ENCODE measurements at places on chromosomes 6 and 20. TPM values are rescaled to one million over a fixed set of nuclear protein-coding genes. Genes with fewer than 3 reads are reported as not detected.

DNA sequence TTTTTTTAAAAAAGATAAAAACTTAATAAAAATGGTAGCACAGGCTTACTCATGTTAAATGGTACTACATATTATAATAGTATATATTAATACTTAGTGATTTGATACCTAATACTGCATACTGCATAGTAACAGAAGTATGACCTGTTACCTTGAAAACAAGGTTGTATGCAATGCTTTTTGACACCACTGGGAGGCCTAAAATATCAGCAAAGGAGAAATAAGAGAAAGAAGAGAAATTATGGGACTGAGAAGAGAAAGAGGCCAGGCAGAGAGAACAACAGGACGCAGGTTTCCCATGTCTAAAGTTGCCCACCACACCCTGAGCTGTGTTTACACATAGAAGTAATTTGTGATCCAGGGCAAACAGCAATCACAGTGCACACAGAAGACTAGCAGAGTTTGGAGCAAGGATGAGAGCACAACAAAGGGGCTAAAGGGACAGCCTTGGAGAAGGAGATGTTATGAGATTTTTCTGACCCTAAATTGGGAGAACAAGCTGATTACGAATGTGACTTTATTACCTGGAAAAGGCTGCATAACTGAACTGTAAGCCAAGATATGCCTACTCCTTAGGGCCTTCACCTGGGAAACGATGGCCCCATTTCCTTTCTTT, 73.2 kb downstream of the ROS1 start:
- no peak overlapping the region for H3K4me3 ChIP-seq
- H3K4me1 ChIP-seq: no peaks in the 10 kb centered on the region
- H3K27me3 ChIP-seq: no peaks in the 10 kb centered on the region

DNA sequence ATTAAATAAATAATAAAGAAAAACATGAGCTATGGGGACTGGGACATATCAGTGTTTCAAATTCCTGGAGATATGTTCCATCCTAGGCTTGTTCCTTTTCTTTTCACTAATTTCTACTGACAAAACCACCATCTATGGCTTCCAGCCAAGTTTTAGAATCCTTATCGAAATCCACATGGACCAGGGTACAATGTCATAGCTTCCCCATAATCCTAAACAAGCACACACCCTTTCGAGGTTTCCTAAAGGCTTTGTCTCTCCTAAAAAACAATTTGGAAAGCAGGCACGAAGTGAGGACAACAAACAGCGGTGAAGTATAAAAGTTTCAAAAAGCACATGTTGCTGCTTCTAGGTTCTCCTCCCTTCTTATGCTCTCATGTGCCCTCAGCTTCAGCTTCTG, 13.3 kb upstream of the DST start:
- H3K4me1 ChIP-seq: peaks cover 69% of the 10 kb centered on the region
- no peaks in the 10 kb centered on the region for H3K36me3 ChIP-seq
- no peak for DNase-seq

CRISP1 gene
- not detected for total RNA-seq

GRCh38 chr20:21510414-21511384, 3.2 kb downstream of the NKX2-2 start:
- no peak overlapping the region for H3K27ac ChIP-seq
- H3K36me3 ChIP-seq: no peaks in the 10 kb centered on the region
- H3K4me1 ChIP-seq: peaks cover 74% of the 10 kb centered on the region
- DNase-seq: no peak

All from sigmoid colon (tissue), 7 donors.